Neural crest cell (in vitro differentiated cells): ENCODE measurements at places on chromosomes 7 and 10.

DNA sequence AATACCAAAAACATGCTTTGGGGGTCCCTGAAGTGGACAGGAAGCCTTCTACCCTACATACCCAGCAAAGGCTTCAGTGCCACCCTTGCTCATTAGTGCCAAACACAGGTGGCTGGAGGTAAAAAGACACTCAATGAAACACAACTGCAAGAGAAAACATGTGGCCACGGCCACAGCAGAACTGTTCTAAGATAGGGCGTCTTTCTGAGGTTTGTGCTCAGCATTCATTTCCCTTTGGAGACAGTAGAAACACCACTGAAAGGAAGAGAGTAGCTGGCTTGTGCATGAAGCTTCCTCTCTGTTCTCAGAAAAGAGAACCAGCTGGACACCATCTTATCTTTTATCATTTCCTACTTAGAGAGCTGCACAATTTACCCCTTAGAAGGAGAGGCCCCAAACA lies 143.0 kb downstream of the PLXNA4 start:
- no peak for DNase-seq

- DNase-seq = no peak
Measured at GRCh38 chr10:11560076-11560709, 51.3 kb downstream of the USP6NL start.

GRCh38 chr7:36216063-36216684 lies 63.1 kb downstream of the EEPD1 start:
- no peak for DNase-seq

DNA sequence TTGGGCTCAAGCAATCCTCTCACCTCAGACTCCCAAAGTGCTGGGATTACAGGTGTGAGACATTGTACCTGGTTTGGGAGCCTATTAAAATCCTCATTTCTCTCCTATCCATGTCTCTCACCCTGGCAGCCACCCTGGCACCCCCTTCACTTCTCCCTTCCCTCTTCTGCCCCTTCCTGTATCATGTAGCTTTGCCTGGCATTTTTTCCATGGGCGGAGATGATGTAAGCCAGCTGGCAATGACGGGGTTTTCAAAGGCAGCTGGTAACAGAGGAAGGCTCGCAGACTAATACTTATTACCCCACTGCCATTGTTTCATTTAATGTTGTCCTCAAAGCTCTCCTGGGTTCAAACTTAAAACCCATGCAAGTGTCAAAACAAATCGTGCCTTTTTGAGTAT lies 61.9 kb downstream of the RGS10 start:
- no peak for DNase-seq

DNA sequence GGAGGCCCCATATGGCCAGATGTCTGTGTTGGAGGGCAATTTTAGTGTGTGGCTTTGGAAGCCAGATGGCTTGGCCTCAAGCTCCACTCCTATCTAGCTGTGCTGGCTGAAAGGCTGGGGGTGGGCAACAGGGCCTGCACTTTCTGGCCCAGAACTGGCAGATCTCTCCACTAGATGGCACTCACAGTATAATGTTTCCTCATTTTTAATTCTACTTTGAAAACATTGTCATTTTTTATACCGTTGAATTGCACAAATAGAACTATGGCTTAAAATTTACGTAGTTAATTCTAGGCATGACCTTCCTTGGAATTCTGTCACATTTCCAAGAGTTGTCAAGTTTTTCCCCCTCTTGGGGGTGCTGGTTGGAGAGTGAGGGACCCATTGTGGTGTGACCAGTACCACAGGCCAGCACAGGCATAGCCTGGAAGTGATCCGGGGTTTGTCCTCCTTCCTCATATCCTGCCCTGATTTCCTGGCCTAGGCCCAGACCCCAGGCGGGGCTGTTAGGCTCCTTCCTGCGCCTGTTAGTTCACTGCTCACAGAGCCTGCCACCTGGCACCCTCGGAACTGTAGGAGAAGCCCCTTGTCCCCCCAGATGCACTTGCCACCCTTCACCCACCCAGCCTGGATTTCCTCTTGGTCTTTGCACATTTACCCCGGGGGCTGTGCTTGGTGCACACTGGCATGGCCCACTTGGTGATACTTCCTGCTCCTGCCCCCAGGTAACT lies 52.8 kb downstream of the ARHGAP22 start:
- peak; percentile 35 for DNase-seq
